ENCODE measurements at places on chromosomes 4 and X. TPM values are rescaled to one million over a fixed set of nuclear protein-coding genes. Genes with fewer than 3 reads are reported as not detected.
A peak's percentile ranks its signal among the peaks of the same experiment; 100 is the strongest.

DNA sequence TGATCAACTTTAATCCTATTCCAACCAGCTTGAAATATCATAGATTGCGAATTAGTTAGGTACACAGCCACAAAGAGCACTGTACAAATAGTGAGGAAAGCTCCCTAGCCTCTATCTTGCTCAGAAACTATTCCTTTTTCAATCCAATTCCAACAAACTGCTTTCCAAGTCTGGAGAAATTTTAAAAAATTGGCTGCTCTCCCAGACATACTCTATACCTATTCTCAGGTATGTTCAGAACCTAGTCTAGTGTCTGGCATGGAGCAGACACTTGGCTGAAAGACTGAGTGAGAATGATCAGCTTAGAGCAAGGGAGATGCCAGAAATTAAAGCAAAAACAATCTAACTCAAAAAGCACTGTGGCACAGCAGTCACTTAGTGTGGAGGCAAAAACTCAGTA is 105.9 kb downstream of the SLC10A7 start:
- DNase-seq = no peak

Gene TRAPPC2
- total RNA-seq = 22.2 TPM

- DNase-seq = peak; percentile 49
These were observed 24.0 kb downstream of the CYTL1 start for GRCh38 chr4:4995103-4995907.

GRCh38 chrX:3609810-3610209 is 103.6 kb downstream of the PRKX start:
- DNase-seq = no peak

Gene TET2
- total RNA-seq = 25.3 TPM

GRCh38 chr4:17332478-17332877 is 179.4 kb downstream of the QDPR start:
- DNase-seq = no peak

DNA sequence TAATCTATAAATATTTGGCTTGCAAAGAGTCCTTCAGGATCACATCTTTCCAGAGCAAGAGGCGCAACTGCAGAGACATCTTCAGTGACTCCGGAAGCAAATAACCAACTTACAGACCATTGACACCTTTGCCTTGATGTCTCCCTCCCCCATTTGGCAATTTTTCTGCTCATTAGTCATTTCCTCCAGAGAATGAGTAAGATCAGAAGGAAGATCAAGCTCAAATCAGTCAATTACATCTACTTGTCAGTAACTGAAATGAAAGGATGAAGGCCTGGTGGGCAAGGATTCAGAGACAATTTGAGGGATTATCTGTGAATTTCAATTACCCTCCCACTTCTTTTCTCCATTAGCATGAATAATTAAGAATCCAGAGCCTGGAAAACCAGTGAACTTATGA is 665.6 kb upstream of the CPEB2 start:
- no peak for DNase-seq

Gene FRG2
- not detected for total RNA-seq

Gene TMEM156
- 19.5 TPM for total RNA-seq

DNA sequence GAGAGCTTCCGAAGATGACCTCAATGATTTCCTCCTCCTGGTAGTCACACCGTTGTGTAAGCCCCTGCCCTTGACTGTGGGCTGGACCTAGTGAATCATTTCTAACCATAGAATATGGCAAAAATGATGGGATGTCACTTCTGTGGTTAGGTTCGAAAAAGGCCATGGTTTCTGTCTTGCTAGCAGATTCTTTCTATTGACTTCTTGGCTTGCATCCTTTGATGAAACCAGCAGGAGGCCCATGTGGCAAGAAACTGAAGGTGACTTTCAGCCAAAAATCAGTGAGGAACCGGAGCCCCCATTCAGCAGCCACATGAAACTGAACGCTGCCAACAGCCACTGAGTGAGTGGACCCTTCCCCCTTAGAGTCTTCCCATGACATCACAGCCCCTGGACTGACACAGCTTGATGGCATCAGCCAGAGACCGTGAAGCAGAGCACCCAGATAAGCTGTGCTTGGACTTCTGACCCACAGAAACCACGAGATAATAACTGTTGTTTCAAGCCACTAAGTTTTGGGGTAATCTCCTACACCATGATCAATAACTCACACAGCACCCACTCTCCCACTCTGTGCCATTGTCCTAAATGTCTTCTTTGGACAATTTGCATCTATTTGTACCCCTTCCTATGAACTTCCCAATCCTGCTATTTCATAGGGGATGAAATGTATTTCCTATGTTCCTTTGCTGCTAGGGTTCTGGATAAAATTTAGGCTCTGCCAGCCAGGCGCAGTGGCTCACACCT is 148.0 kb upstream of the STX18 start:
- no peak for DNase-seq

DNA sequence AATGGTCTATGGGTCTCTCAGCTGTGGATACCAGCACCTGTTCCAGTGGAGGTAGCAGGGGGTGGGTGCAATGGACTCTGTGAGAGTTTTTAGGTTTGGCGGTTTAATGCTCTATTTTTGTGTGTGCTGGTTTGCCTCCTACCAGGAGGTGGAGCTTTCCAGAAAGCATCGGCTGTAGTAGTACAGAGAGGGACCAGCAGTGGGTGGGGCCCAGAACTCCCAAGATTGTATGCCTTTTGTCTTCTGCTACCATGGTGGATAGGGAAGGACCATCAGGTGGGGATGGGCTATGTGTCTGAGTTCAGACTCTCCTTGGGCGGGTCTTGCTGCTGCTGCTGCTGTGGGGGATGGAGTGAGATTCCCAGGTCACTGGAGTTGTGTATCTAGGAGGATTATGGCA is 557.2 kb upstream of the GRID2 start:
- DNase-seq = no peak

DNA sequence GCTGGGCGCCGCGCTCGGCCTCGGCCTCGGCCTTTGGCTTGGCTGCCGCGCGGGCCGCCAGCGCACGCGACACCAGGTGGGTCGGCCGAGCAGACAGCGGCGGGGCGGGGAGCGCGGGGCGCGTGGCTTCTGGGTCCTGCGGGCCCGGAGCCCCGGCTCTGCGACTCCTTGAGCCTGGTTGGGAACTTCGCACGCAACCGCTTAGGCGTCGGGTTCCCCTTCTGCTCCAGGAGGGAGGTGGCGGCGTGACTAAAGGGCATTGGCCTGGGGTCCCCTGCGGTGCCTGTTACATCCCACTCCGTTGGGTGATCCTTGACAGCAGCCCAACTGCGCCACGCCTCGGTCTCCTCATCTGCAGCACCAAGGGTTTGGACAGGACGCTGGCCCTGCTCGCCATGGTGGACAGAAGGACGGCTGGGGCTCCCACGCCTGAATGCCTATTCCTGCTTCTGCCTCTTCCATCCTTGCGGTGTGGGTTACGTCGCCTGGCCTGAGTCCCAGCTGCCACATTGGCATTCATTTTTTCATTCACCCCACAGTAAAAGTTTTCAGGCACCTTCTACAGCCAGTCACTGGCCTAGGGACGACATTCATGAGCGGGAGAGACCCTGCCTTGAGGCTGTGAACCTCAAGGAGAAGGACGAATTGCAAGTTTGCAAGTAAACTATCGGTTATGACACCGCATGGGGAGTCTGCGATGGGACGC is 631 bp downstream of the EVC start:
- no peak for DNase-seq

DNA sequence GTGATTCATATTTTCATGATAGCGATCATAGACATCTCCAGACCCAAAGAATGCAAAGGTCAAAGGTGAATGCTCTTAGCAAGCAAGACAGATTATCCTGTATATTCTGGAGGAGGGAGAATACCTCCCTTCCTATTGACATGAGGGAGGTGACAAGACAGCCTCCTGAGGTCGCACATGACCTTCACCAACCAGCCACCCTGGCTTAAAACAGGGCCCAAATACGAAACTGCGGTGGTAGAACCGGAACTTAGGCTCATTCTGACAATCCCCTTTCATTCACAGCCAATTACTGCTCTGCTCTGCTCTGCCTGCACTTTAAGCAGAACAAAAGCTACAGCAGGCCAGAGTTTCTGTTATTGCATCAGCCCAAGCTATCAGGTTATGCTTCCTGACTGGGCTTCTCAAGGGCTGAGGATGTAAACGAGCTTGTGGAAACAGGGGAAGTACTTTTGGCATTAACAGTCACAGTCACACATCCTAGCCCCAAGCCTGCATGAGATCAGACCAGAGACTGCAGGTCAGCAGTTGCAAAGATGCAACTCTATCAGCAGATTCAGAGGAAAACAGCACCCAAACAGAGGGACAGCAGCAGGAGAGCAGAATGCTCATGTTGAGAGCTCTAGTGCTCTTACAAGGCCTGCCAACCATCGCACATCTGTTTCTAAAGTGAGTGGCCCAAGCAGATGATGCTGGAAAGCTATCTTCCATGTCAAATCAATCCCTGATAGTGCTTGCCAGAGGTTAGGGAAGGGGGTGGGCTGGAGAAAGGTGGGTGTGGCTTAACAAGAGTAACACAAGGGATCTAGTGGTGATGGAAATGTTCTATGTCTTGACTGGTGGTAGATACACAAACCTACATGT is 51.3 kb upstream of the MAP3K15 start:
- peak; percentile 19 for DNase-seq

DNA sequence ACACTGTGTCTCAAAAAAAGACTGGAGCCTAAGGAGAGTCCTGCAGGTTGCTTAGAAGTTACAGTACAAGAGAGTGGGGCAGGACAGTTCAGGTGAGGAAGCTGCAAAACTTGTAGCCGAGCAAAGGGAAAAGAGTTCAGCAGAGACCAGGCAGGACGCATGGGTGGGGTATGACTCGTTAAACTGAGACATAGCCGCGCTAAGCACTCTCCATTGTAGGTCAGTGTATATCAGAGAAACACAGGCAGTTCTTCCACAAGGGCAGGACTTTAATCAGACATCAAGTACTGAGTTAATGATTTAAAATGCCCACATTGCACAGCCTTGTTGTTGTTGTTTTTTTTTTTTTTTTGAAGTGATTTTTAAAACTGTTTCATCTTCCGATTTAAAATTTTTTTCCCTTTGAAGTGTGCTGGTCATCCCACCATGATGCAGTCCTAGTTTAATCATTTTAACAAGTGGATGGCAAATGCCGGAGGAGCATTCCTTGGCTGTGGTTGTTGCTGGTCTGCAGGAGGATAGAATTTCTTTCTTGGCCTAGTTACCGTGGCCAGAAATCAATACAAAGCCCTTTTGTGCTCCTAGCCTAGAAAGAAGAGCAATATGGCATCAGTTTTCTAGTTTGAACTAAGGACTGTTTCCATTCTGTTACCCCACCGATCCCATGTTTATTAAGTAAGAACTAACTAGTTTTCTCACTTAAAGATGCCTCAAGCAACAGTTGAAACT is 10.3 kb downstream of the LAP3 start:
- DNase-seq = no peak

GRCh38 chrX:1584237-1585011 is 7.0 kb upstream of the AKAP17A start:
- no peak for DNase-seq

DNA sequence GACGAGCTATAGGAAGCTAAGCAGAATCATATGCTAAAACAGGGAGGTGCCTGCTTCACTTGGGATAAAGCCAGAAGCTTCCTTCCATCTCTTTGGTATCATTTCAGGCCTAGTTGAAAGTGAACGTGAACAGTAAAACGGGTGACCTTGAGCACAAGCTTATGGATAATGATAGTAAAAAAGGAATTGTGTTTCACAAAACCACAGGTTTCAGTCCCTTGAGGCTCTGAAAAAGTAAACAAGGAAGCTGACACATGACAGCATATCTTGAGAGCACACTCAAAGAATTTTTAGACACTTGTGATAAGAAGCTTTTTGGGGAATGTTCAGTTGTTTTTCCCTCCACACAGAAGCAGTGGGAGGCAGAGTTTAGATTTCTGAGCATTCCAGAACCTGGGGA is 286.1 kb downstream of the DCHS2 start:
- no peak for DNase-seq

DNA sequence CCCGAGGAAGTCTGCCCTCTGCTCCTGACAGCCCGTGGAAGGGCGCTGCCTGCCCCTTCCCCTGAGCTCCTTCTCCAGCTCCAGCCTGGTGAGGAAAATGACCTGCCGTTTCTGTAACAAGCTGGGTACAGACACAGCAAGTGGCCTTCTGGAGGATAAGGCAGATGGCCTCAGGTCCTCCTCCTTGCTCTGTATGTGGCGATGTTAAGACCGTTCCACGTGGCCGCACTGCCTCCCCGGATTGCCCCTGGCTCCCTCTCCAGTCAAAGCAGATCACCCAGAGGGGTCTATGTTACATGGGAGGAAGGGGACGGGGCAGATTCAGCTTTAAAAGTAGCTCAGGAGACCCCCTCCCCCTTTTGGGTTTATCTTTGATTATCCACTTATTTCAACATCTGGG is 80.3 kb upstream of the GATB start:
- DNase-seq = no peak

Gene TLR8
- total RNA-seq = not detected

Gene ELOVL6
- 16.0 TPM for total RNA-seq

DNA sequence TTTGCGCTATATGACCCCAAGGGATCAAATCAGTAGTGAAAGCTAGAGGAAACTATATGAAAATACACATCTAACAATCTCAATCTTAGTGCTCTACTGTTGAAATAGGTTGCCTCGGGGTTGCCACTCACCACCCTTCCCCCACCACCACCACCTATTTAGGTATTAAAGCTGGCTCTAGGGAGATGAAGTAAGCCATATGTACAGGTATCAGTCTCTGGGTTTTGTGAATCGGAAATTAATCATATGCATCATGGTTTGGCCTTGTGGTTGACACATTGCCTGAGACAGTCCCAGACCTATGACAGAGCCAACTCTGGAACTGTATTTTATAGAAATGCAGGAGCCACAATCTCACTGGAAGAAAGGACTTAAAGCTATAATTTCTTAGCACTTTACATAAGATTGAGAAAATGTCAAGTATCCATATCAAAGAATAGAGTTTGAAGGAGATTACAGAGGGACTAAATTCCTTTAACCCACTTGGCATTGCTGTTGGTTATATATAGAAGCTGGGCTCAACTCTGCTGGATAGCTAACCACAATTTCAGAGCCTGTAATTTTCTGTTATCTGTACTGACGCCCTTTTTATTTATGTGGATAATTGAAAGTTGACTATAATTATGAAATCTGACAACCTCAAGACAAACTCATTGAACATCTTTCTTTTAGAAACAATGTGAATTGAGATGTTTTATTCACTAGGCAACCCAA is 26.7 kb upstream of the BMP2K start:
- no peak for DNase-seq

Measured in activated CD4-positive, alpha-beta T cell treated with anti-CD3 and anti-CD28 coated beads, Interleukin-2, amount 10 ng/mL, durations not matched to agents 7 days and 5 days (primary cell).